Stimulated activated CD4-positive, alpha-beta T cell treated with anti-CD3 and anti-CD28 coated beads, Interleukin-12 subunit alpha, Interleukin-12 subunit beta, amount 100 ng/mL, for 24 hours (primary cell): ENCODE measurements at places on chromosomes 7 and 10.

GRCh38 chr7:158924956-158925355 lies 68.6 kb downstream of the DYNC2I1 start:
- no peak for DNase-seq

DNA sequence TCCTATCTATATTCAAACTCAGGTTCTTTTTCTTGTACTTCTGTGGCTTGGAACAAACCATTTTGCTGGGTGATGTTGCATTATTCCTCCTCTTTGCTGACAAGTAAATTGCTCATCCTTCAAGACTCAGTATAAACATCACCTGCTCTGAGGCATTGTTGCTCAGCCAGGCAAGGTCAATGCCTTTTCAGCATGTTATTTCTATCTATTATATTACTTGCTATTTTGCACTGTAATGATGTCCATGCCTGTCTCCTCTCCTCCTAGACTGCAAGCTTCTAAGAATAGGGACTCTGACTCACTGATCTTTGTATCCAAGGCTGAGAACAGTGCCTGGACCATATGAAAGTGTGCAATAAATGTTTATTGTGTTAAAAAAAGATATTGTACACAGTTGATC lies 293.8 kb downstream of the RNLS start:
- no peak for DNase-seq

DNA sequence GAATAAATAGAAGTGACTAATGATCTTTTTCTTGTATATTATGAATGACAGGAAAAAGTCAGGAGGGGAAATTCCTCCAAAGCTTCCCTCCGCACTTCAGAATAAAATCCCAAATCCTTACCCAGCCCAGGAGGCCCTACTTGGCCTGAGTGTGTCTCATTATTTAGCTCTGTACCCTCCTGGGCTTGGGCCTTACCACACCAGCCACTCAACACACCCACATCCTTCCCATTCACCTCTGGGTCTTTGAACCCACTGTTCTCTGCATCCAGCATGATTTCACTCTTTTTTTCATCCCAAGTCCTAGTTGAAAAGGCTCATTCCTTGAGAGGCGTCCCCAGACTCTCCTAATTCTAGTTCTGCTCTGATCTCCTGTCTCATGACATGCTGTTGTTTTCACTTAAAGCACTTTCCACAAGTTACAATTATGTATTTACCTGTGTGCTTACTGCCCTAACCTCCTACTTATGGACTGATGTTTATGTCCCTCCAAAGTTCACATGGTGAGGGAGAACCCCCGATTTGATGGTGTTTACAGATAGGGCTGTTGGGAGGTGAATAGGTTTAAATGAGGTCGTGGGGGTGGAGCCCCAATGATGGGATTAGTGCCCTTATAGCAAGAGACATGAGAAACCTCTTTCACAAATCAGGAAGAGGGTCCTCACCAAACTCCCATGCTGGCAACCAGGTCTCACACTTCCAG lies 6.4 kb downstream of the NOD1 start:
- no peak for DNase-seq

GRCh38 chr7:89200758-89201157 lies 405.2 kb upstream of the TEX47 start:
- no peak for DNase-seq

DNA sequence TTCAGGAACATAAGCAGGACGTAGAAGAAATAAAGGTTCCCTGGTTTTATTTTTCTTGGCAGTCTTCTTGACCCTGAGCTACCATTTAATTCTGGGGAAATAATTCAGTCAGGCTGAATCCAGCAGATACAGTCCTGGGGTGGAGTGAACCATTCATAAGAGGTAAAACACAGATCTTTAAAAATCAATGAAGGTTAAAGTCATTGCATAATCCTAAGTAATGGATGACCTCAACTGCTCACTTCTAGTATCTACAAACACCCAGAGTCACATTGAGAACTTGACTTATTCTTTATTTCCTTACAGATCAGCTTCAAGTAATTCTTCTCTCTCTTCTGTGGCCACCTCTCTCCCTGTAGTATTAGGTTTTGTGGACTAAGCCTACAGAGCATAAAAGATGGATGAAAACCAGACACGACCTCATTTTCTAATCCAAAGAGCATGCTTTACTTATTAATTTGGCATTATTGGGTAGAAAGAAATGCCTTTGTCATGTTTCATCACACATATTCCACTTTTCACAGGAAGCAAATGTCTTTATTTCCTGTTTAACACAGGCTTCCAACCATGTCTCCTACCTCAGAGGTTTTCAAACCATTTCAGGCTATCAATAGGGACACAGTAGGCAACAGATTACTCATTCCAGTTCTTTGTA lies 182.3 kb upstream of the IMMP2L start:
- DNase-seq, result no peak

DNA sequence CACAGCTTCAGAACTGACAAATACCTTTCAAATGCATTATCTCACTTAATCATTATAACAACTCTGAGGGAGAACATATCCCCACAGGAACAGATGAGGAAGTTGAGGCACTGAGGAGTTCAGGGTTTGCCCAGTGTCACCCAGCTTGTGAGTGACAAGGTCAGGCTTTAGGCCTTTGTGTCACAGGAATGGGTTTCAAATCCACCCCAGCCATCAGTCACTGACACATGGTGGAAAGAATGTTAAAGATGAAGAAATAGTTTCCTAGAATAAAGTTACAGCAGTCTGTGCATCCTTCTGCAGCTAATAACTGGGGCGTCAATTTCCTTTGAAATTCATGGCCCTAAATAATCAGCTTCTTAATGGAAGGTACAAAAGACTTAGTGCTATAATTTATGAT lies 37.8 kb downstream of the SGCE start:
- no peak for DNase-seq

GRCh38 chr10:85459906-85460305 lies 906.7 kb downstream of the GRID1 start:
- DNase-seq, result no peak

DNA sequence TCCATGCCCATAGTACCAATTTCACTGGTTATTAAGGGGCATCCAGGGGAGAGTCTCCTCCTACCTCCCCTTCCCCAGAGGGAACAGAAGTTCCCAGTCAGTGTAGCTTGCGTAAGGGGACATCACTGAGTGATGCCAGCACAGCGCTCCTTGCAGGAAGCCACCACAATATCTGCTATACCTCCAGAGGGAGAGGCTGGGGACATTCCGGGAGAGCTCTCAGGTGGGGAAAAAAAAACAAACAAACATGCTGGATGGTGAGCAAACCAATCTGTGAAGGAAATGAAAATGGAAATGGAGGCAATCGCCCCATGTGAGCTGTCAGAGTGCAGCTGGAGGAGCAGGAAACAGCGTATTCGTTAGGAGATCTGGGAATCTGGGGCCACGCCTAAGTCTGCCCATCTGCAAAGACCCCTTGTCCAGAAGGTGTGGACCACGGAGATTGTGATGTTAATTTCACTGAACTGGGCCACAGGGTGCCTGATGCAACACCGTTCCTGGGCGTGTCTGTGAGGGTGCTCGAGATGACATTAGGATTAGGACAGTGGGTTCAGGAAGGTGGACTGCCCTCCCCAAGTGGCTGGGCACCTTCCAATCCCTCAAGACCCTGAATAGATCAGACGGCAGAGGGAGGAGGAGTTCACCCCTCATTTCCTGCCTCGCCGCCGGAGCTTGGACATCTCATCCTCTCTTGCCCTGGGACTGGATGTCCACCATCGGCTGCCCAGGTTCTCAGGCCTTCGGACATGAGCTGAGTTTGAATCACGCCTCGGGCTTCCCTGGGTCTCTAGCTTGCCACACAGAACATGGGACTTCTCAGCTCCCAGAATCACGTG lies 30.5 kb downstream of the GNA12 start:
- no peak for DNase-seq

DNA sequence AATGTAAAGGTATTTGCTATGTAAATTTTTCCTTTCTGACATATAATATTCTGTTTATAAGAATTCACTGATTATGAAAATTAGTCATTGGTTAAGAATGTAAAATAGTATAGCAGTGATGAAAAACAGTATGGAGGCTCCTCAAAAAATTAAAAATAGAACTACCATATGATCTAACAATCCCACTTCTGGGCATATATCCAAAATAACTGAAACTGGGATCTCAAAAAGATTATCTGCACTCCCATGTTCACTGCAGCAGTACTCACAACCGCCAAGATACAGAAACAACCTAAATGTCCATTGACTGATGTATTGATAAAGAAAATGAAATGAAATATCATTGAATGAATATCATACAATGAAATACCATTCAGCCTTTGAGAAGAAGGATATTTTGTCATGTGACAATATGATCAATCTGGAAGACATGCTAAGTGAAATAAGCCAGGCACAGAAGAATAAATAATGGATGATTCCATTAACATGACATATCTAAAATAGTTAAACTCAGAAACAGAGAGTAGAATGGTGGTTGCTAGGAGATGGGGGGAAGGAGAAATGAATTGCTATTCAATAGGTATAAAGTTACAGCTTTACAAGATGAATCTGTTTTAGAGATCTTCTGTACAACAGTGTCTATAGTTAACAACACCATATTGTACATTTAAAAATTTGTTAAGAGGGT lies 14.0 kb downstream of the C10orf88 start:
- no peak for DNase-seq

GRCh38 chr7:74707238-74707637 lies 49.7 kb downstream of the GTF2I start:
- DNase-seq, result no peak

- no peak for DNase-seq
Measured at GRCh38 chr10:5234106-5234860, 37.6 kb downstream of the AKR1C4 start.

- DNase-seq, result no peak
Measured at GRCh38 chr10:3539696-3540383, 245.2 kb downstream of the KLF6 start.

DNA sequence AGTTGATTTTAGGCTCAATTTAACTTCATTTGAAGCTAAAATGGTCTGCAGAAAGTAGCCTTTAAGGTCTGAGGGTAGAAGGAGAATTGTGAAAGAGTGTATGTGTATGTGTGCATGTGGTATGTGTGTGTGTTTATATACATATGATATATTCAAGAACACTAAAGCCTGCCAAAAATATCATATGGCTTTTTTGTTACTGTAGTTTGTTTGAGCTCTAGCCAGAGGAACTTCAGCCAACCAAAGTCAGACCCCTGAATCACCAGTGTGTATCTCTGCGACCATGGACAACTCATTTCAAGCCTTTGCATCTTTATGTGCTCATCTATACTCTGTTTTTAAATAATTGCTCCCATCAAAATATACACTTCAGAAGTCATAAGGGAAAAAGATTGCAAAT lies 58.4 kb upstream of the HDAC9 start:
- DNase-seq, result no peak

DNA sequence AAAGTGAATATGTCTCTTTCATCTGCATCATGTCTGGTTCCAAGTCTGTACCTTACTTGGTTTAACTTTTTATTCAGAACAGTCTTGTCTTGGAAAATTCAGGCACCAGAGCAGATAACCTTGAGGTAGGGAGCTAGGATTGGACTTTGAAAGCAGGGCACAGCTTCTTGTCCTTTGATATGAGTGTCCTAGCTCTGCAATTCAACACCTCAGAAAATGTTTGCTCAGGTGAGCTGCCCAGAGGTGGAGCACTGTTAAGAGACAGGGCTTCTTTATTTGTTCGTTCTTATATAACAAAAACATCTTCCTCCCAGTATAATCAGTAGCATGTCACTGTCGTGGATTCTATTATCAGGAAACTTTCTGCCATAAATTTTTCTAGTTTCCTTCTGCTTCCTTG lies 118.3 kb downstream of the LRRC4 start:
- no peak for DNase-seq

GRCh38 chr7:27111042-27111750 lies 8.7 kb upstream of the HOXA2 start:
- DNase-seq, result no peak
